ENCODE measurements at places on chromosomes 2 and 18. TPM values are rescaled to one million over a fixed set of nuclear protein-coding genes. Genes with fewer than 3 reads are reported as not detected.

Gene DSG4
- 0.24 TPM for total RNA-seq

GRCh38 chr18:41745166-41746049 lies 209.6 kb upstream of the PIK3C3 start:
- DNase-seq: peak; percentile 54

Gene SPP2
- not detected for total RNA-seq

Gene EGR4
- 1.4 TPM for total RNA-seq

All from umbilical cord (tissue), 2 donors.